ENCODE measurements at places on chromosomes 2 and 18.

DNA sequence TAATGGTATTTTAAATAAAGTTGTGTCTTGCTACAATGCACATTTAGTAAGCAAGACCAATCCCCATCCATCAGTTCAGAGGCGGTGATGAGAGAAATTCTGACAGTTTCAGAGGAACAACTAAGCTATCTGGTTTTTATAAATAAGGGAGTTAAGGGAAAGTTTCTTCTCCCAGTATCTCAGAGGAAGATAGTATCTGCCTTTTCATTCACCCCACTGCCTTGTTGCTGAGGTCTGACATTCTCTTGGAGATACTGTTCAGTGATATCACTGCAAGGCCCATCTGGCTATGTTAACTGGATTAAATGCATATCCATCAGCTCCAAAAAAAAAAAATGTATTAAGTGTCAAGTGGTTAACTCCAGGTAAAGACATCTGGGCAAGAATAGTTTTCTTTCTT lies 47.9 kb downstream of the RBMS1 start:
- DNase-seq, result no peak

DNA sequence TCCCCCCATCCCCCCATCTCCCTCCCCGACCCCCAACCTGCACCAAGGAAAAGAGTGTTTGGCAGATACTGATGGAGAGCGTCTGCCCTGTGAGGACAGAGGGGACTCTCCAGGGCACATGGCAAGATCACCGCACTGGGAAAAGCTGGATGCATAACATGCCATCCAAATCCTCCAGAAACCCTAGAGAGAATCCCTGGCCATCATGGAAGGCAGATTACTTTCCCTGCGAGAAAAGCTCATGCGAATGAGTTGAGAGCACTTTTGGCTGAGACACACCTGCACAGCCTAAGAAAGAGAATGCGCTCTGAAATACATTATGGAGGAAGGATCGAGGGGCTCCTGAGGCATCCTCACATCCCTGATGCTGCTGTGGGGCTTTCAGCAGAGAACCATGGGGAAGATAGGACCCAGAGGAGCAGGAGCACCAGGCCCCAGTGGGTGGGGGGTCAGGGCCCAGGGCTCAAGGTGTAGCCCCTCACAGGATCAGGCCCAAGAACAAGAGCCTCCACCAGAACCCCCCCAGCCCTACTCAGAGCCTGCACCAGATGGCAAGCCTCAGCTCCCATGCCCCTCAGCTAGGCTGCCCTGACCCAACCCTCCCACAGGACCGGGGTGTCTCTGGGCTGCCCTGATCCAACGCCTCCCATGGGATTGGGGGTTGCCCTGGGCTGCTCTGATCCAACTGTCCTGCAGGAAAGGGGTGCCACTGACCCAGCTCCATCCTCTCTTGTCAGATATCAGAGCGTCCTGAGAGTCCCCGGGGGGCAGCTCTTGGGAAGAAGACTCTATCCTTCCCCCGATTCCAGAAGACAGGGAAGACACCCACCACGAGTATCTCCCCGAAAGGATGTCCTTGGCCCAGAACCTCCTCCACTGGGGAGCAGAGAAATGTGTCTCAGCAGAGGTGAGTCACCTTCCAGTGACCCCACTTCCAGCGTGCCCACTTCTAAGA lies 153.4 kb downstream of the NDUFA10 start:
- DNase-seq, result no peak

GRCh38 chr2:173448938-173449471 lies 94.3 kb downstream of the CDCA7 start:
- DNase-seq, result peak; percentile 90

- no peak for DNase-seq
Measured at GRCh38 chr2:5561006-5561405, 131.2 kb upstream of the SOX11 start.

DNA sequence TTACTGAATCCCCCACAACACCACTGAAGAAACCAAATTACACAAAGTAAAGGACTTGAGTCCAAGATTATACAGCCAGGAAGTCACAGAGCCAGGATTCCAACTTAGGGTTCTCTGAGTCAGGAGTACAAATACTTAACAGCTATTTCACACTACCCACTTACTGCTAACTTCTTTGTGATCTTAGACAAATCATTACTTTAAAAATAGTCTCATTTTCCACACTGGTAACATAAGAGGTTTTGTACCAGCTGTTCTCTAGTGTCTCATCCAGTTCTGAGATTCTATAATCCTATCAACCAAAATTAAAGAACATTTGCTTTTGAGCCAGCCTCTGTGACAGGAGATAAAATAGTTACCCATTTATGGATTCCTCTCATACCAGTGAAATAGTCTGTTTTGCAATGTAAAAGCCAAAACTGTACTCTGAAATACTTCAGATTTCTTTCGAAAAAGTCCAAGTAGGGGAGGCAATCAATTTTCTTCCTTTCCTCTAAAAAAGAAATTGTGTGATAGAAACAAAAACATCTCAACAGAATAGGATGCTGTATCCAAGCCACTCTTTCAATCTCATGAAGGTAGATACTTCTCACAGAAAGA lies 157.6 kb downstream of the LRATD1 start:
- no peak for DNase-seq

- DNase-seq, result peak; percentile 5
Measured at GRCh38 chr2:222774941-222775340, 85.9 kb upstream of the ACSL3 start.

GRCh38 chr2:176115883-176116813 lies at the start of gene HOXD10:
TSS of gene HOXD10 (plus strand) at chr2:176116778. CDS start at chr2:176116834, 56 bp downstream.
- DNase-seq, result no peak

GRCh38 chr18:811892-812375 lies at the start of gene YES1:
TSS of gene YES1 (minus strand) at chr18:812242. CDS start at chr18:756827, 55,415 bp downstream.
- no peak for DNase-seq

- no peak for DNase-seq
Measured at GRCh38 chr2:215753808-215754207, 259.5 kb downstream of the MREG start.

DNA sequence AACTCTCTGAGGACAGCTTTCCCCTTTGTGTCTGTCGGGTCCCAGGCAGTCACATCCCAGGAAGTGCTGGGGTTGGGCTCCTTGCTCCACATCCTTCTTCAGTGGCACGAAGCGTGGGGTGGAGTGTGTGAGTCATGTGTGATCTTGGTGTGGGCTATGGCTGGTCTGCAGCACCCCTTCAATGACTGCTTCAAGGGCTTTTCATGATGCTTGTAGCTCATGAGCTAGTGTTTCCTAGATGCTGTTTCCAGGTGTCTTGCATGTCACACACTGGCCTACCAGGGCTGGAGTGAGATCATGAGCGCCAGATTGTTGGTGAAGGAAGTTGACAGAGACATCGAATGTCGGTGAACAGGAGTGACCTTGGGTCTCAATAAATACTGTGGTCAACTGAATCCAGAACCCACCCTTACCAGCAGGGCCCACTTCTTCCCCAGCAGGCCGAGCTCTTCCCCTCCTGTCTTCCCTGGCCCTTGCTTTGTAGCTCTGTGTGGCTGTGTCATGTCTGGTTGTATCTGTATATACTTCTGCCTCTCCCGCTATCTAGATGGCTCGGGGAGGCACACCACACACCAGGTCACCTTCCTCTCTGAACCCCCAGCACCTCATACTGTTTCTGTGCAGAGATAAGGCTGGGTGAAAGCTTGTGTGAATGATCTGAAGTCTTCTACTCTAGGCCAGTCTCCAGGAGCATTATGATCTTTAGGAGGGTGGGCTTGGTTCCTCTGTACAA lies 3.8 kb downstream of the C2orf92 start:
- no peak for DNase-seq

DNA sequence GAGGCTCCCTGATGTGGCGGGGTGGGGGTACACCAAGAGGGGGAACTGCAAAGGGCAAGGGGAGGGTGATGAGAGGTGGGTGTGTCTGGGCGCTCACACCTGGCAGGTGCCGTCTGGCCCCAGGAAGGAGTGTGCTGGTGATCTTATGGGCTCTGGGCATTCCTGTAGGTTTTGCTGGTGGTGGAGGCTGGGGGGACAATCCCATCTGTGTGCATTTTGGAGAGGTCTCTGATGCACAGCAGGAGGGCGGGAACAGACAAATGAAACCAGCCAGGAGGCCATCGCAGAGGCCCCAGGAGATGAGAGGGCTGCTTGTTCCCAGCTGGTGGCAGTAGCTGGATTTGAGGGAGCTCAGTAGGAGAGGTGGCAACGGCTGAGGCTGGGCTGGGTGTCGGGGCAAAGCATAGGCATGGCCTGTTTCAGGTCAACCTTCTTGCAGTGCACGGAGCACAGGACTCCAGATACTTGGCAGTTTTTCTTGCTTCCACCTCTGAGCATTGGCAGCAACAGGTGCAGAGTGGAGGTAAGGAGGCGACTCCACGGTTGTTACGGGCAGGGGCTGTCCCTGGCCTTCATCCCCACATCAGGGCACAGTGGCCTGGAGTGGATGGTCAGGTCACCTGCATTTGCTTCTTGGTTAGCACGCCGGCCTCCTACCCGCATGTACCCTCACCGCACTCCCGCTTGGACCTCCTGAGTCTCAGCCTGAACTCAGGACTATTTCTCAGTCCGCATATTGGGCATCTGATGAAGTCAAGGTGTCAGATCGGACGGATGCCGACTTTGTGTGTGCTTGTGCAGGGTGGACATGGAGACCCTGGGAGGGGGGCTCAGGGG lies 194.2 kb upstream of the HDAC4 start:
- DNase-seq, result no peak

DNA sequence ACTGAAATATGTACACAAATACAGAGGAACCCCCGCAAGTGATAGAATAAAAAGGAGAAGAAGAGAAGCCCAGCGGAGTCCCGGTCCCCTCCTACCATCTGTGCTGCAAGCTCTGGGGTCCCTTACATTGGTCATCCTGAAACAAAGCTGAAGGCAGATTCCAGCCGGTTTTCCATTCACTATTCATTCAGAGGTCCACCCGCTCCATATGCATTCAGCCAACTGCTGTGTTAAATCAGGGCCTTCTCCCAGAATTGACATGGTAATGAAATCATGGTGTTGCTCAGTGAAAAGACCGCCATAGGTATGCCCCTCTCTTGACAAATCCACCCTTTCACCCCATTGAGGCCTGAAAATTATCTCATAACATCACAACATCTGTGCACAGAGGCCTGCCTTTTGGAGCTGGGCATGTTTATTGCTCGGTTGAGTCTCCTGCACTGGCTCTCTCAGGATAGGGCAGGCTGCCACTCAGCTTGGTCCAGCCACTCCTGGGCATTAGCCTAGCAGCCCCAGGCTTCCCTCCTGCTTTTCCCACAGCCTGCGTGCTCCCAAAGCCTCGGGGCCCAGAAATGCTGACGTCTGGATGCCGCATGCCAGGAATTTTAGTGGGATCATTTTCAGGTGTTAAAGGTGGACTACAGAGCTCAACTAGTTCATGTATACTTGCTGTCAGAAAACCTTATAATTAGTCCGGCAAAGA lies 39.3 kb upstream of the ID2 start:
- DNase-seq, result no peak

DNA sequence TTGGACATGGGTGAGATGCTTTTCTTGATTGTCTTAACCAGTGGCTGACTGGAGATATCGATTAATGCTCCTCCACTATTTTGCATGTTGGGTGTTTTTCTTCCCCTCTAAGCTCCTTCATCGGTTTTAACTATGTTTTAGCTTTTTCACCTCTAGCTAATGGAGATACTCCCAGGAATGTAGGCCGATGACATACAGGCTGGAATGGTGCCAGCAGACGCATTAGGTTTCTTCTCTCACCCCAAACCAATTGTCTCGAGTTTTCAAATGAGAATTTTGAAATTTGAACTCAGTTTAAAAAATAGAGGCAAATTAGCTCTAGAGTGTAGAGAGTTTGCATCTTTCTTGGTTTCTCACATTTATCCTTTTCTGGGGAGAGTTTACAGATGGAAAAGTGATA lies 247.6 kb downstream of the RPRM start:
- DNase-seq, result no peak

GRCh38 chr2:71454221-71455010 lies 1.1 kb downstream of the DYSF start:
- DNase-seq, result no peak

GRCh38 chr2:29786361-29786760 lies 135.0 kb downstream of the ALK start:
- DNase-seq, result no peak

DNA sequence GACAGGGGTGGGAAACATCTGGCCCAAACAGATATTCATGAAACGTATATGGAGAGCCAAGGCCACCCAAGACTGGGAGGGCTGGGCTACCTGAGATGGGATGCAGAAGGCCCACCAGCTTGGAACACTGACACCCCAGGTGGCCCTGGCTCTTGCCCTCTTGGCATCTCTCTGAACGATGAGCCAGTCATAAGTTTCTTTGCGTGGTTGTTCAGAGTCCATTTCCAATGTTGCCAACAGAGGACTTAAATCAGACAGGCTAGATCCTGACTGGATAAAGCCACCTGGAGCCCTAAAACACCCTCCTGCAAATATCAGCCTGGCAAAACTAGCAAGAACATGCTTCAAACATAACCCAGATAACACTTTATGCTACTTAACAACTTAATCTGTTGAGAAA lies 42.6 kb downstream of the LPIN2 start:
- no peak for DNase-seq

DNA sequence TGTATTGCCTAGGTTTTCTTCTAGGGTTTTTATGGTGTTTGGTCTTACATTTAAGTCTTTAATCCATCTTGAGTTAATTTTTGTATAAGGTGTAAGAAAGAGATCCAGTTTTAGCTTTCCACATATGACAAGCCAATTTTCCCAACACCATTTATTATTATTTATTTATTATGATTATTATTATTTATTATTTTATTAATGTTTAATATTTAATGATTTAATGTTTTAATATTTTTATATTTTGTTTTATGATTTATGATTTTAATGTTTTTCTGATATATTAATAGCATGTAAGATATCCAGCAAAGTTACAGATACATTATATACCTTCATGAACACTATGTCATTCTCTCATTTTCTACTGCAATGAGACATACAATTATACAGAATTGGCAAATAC lies 1082.0 kb downstream of the DSC3 start:
- DNase-seq, result no peak

GRCh38 chr2:74244286-74244685 lies 45.9 kb downstream of the MTHFD2 start:
- no peak for DNase-seq

GRCh38 chr2:185142677-185143076 lies 544.3 kb downstream of the ZNF804A start:
- no peak for DNase-seq

GRCh38 chr2:195356920-195357440 lies 300.0 kb upstream of the SLC39A10 start:
- no peak for DNase-seq

DNA sequence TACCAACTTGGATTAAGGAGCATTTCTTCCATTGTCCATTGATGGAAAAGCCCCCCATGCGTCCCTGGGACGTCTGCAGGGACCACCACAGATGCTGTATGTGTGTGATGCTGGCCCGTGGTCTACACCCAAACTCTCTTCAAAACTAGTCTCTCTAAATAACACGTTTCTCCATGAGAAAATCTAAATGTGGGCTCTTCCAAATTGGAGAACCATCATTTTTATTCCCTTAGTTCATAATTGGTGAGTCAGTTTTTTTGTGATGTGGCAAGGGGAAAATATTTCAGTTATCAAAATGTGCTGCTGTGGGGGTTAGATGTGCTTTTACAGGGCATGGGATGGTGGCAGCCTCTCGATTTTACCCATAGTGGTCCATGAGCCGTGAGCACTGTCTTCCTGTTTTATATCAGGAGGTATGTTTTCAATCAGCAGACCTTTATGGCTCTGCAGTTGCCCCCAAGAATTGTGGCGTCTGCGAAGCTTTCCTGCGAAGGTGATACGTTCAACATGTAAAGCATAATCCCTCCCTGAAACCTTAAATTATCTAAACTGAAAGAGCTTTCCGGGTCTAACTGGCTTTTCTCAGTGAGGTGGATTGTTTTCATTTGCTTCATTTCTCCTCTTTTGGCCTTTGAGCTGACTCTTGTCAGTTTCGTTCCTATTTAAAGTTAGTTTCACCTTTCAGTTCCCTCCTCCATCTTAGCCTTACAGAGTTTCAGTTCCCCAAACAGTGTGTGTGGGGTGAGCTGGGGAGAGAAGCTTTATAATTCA lies 78.4 kb downstream of the SETBP1 start:
- no peak for DNase-seq
